ENCODE measurements at places on chromosomes 2 and 18.

DNA sequence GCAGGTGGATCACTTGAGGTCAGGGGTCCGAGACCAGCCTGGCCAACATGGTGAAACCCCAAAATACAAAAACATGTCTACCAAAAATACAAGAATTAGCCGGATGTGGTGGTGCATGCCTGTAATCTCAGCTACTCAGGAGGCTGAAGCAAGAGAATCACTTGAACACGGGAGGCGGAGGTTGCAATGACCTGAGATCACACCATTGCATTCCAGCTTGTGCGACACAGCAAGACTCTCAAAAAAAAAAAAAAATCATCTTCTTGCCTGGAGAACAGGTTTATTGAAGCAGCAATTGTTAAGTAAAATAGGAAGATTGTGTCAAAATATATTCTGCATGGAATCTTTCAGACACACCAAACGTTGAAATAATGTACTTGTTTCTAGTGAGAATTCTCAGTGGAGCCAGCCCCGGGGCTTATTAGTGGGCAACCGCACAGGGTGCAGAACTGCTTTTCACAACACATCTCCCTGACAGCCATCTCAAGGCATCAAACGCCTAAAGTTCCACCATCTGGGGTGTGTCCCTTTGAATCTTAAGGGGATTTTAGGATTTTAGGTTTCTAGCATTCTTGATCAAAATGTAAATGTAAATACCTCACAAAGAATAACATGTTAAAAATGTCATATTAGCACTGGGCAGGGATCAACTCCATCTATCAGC lies 28.6 kb upstream of the PPP4R1 start:
- DNase-seq = no peak

GRCh38 chr18:22489704-22490103 lies 72.0 kb upstream of the CTAGE1 start:
- DNase-seq = no peak

DNA sequence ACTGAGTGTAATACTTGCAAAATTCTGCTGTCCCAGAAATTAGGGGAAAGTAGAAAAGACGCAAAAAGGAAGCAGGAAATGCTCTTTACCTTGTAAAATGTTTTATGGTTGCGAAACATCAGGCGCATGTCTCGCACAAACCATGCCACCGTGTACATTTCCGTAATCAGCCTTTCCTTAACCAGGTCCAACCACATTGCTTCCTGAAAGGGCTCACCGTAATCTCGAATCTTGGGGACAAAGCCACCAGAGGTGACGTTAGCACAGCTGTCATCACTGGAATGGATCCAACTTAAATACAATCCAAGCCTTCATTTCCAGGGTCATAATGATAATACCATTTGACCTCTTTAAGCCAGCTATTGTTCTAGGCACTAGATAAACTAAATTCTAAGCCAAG lies 49.3 kb downstream of the SP110 start:
- no peak for DNase-seq

DNA sequence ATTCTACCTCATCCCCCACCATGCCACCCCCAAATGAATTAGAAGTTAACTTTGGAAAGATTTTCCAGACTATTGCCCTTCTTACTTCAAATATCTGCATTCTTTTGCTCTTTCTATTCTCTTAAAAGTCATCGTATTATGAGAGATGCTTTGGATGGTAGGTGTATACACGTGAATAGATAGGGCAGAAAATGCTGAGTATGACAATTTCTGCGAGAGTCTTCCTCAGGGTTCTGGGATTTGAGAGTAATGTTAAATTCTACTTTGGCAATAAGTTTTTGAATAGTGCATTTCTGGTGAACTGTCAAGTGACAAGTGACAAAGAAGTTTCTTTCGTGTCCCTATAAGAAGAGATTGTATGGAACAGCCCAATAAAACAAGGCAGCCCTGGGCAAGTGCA lies 137.6 kb upstream of the DSEL start:
- no peak for DNase-seq

DNA sequence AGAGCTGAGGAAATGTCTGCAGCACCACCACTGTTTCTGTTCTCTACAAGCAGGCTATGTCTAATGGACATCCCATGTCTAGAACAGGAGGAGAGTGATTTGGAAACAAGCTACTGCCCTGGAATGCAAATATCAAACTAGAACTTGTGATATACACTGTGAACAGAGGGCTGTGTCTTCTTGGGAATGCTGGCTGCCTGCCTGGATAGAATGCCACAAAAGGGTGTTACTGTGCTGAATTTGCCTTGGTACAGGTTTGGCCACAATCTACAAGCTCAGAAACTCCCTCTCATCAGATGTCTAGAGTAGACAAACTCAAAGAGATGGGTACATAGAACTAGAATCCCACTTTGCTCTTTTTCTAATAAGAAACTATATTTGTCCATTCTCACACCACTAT lies 170.5 kb downstream of the NYAP2 start:
- no peak for DNase-seq

DNA sequence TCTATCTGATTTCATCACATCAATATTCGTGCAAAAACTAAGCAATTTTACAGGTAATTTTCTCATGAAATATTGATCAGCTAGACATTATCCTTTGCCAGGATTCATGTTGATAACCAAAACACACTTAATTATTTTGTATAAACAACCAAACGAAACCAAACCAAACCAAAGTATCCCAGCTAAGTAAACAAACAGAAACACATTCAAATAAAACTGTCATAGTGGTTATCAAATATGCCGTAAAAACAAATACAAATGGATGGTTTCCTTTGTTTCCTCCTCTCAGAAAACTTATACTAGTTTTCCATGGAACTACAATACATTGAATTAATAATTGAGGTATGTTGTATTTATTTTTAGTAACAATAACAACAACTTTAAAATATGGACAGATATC lies 777.4 kb downstream of the DSC3 start:
- no peak for DNase-seq

DNA sequence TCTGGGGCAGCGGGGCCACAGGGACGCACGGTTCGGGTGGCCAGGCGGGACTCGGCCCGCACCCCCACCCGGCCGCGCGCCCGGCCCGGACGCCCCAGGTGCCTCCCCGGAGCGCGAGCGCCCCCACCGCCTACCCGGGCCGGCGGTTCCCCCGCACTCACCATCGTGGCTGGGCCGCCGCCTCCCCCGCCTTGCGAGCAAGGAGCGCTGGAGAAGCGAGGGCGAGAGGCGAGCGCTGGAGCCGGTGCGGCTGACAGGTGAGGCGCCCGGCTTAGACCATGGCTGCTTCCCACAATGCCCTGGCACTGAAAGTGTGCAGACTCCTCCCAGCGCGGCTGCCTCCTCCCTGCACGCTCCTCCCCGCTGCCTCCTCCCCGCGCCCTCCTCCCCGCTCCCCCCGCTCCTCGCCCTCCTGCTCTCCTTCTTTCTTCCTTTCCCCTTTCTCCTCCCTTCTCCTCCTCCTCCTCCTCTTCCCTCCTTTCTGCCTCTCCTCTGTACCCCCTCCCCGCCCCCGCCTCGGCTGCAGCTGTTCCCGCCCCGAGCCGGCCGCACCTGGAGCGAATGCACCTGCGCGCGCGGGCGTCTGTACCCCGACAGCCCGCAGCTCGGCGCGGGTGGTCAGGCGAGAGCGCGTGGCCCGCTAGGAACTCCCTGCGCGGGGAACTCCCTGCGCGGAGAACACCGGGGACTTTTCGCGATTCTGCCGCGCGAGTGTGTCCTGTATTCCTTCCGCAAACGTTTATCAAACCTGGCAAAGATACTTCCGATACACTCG lies at the start of gene AP1S3:
AP1S3 (minus strand) TSS at position 296 of the 775 bp plus-strand sequence; CDS start at position 164, 132 bp downstream.
- DNase-seq = no peak

GRCh38 chr2:216103213-216103612 lies 5.9 kb upstream of the XRCC5 start:
- no peak for DNase-seq

DNA sequence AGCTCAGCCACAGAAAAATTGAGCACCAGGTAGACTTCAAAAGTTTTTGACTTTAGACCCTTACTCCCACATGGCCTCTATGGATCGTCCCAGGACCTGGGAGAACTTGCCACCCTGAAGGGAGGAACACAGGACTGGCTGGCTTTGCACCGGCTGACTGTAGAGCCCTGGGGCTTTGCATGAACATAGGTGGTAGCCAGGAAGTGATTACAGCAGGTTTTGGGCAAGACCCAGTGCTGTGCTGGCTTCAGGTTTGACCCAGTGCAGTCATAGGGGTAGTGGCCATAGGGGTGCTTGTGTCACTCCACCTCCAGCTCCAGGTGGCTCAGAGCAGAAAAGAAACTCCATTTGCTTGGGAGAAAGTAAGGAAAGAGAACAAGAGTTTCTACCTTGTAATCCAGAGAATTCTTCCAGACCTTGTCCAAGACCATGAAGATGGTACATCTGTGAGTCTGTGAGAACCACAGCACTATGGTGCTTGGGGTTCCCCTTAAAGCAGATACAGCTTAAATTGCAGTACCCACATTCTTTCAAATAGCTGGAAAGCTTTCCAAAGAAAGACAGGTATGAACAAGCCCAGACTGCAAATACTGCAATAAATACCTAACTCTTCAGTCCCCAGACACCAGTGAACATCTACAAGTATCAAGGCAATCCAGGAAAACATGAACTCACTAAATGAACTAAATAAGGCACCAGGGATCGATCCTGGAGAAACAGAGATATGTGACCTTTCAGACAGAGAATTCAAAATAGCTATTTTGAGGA lies 13.0 kb upstream of the SESTD1 start:
- no peak for DNase-seq

GRCh38 chr2:152407806-152408205 lies 72.8 kb downstream of the FMNL2 start:
- no peak for DNase-seq
